ENCODE measurements at places on chromosomes 16 and 17.

GRCh38 chr16:85569615-85570212 lies 43.4 kb upstream of the GSE1 start:
- no peak for DNase-seq

DNA sequence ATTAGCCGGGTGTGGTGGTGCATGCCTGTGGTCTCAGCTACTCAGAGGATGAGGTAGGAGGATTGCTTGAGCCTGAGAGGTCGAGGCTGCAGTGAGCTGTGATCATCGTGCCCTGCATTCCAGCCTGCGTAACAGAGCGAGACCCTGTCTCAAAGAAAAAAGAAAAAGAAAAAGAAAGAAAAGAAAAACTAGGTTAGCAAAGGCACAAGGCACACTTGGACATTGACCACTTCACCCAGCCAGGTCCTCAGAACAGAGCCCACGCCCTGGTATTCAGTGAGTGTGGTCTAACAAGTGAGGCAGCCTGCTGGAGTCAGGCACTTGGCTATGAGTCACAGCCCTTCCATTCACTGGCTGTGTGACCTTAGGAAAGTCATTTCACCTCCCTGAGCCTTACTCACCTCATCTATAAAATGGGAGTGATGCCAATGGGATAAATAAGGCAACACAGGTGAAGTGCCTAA lies 10.4 kb downstream of the MILR1 start:
- DNase-seq: no peak

DNA sequence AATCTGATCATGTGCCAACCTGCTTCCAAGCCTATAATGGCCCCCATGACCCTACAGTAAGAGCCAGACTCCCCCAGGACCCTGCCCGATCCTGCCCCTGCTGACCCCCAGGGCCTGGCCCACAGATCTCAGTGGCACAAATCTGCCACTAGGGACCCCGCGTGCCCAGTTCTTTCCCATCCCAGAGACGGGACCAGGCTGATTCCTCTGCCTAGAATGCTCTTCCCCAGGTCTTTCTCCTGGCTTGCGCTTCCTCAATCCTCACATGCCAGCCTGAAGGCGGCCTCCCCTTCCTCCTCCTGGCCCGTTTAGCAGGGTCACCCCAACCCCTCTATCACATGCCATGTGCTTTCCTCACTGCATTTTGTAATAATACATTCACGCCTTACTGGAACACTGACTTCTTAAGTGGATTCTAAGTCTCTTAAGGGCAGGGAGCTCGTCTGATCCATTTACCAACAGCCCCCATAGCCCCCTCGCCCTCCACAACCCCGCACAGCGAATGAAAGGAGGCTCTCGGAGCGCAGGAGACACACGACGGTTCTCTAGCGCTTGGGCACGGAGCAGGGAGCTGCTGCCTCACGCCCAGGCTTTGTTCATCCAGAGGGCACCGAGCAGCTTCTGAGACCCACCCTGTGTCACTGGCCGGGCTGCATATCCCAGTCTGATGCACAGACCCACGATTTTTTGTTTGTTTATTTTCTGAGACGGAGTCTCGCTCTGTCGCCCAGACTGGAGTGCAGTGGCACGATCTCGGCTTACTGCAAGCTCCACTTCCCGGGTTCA lies 1.2 kb downstream of the TRIM65 start:
- peak; percentile 56 for DNase-seq

- DNase-seq: no peak
These were observed 8.8 kb upstream of the ITGB4 start for GRCh38 chr17:75712446-75712845.

DNA sequence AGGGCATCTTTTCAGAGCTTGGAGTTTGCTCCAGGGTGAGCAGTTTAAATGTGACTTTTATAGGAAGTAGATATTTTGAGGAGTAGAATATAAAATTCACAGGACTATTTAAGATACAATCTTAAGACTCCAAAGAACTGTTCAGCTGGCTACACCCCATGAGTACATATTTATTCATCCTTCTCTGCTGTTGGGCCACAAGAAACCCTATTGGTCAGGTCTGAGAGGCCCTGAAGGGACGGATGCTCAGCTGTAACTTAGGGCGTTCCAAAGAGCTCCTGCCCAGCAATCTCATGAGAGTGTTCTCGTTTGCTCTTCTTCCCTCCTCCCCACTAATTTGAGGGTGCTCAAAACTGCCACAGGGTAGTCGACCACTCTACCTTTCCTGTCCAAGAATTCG lies 7.3 kb downstream of the ST6GALNAC2 start:
- DNase-seq: no peak

- DNase-seq: no peak
These were observed 22.2 kb downstream of the SLC43A2 start for GRCh38 chr17:1606352-1606985.

All from activated naive CD4-positive, alpha-beta T cell treated with anti-CD3 and anti-CD28 coated beads, Interleukin-2, amount 50 U/mL, for 72 hours (primary cell).